ENCODE measurements at places on chromosomes 6 and 20.

- DNase-seq = no peak
These were observed 39.3 kb upstream of the TRAF3IP2 start for GRCh38 chr6:111644893-111645430.

- no peak for DNase-seq
These were observed 29.8 kb downstream of the NCOA3 start for GRCh38 chr20:47531458-47531857.

DNA sequence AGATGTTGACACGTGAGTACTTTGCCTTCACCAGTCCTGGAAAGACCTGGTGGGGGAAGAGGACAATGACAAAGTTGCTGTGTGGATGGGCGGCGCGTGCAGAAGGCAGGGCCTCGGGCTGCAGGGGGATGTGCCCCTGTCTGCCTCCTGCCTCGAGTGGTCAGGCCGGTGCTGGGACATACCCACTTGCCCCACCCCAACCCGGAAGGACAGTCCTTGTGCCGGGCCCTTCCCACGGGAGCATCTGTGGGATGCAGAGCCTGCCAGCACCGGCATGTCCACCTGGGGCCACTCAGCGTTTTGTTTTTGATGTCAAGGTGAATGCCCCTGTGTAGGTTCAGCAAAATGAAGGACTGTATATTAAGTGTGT lies 60.5 kb upstream of the BHLHE23 start:
- no peak for DNase-seq

DNA sequence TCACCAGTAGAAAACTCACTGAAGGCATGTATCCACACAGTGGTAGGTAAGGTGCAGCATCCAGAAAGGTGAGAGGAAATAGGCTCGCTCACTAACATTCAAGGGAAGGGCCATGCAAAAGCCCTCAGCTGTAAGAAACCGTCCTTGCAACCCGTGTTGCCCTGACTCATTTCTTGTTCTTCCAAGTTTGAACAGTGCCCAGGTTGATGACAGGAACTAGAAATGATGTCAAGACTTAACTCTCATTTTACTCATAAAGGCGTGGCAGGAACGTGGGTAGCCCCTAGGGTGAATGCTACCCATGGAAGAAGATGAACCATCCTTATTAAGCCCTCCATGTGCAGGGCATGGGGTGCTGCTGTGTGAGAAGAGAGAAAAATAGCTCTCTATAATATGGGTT lies 187.6 kb downstream of the CD83 start:
- no peak for DNase-seq

DNA sequence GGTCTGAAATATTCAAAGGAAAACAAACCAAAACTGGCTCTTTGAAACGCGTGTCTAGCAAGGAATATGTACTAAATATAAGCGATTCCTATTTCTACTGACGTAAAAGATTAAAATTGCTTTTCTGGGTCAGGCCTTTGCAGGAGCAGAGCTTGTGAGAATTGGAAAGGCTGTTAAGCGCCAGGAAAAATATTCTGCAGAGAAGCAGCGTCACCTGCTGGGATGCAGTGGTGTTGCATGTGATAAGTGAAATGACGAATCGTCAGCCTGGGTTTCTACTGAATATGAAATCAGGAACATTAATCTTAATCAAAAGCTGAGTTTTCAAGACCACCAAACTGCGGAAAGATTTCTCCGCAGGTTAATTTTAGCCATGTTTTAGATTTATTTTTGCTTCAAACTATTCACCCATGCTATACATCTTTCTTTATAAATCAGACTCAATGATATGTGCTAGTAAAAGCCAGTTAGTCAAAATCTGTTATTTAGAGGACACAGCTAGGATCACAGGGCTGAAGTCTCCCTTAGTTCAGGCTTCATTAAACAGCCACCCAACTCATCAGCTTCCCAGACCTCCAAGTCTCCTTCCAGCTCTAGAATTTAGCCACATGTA lies 67.4 kb downstream of the ALDH8A1 start:
- peak; percentile 5 for DNase-seq

- no peak for DNase-seq
These were observed 311.9 kb upstream of the SULF2 start for GRCh38 chr20:48096957-48097890.

All from CD8-positive, alpha-beta T cell (primary cell).